Activated CD4-positive, alpha-beta T cell treated with anti-CD3 and anti-CD28 coated beads, Interleukin-2, amount 50 U/mL, for 1 hour (primary cell): ENCODE measurements at places on chromosomes 13 and 19.

DNA sequence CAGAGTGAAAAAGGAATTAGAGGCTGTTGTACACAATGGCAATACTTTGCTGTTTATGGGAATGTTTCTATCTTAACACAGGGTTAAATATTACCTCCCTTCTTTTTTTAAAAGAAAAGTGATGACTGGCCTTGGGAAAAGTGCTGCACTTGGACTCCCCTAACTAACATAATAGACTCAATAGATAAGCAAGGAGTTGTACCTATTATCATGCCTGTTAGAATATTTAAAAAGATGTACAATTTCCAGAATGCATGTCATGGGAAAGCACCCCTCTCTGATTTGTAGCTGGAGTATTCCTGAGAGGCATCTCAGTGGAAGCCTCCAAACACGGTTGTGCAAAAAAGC is 79.3 kb upstream of the GPC6 start:
- DNase-seq, result no peak

GRCh38 chr13:106701771-106702341 is 133.9 kb upstream of the ARGLU1 start:
- no peak for DNase-seq

- DNase-seq, result no peak
These were observed 9.7 kb downstream of the LPAR6 start for GRCh38 chr13:48403151-48403631.

DNA sequence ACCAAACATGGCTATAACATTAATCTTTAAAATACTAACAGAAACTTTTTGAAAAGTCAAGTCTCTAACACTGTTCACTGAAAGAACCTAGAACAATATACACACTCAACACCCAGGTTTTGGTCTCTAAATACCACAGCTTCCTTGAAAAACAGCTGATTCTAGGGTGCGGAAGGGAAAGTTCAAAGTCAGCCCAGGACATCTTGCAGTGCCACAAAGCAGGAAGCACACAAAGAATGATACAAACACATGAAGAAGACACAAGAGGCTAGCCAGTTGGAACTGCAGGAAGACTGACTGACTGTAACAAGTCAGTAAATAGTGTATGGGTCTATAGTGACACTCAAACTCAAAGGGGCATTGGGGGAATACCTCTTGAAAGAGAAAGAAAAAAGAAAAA is 4.6 kb downstream of the DEDD2 start:
- DNase-seq, result no peak

DNA sequence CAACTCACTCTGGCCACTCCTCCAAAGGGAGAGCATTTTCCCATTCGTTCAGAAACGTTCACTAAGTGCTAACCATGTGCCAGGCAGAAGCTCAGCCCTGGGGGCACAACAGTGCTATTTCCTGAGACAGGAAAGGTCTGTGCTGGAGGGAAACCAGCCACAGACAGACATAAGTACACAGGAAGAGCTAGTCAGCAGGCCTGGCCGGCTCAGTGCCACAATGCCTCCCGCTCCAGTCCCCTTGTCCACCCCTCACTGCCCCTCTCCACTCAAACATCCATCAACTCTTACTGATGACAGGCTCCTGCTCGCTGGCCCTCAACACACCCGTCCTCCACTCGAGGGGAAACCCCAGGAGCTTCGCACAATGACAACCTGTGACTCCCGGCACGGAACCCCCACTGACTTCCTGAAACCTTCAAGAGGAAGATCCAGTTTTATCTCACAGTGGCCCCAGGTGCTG is 11.3 kb upstream of the PLA2G4C start:
- no peak for DNase-seq

DNA sequence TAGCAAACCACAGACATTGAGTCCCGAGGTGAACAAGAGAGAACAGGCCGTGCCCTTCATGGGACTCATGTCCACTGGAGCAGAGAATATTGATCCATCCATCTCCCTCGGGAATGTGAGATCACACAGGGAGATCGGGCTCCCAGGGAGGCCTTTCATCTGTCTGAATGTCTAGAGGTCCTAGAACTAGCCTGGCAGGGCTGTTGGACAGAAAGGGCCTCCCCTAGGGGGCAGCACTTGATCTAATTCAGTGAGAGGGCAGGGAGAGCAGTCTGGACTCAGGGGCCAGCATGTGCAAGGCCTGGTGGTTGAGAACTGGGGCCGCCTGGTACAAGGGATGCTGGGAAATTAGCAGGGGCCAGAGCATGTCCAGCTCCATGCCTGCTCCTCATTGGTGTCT is 4.3 kb downstream of the RUVBL2 start:
- DNase-seq, result peak; percentile 49

GRCh38 chr13:52085421-52085820 is 43.5 kb downstream of the NEK5 start:
- no peak for DNase-seq

GRCh38 chr13:87535911-87536310 is 135.3 kb upstream of the SLITRK5 start:
- no peak for DNase-seq

DNA sequence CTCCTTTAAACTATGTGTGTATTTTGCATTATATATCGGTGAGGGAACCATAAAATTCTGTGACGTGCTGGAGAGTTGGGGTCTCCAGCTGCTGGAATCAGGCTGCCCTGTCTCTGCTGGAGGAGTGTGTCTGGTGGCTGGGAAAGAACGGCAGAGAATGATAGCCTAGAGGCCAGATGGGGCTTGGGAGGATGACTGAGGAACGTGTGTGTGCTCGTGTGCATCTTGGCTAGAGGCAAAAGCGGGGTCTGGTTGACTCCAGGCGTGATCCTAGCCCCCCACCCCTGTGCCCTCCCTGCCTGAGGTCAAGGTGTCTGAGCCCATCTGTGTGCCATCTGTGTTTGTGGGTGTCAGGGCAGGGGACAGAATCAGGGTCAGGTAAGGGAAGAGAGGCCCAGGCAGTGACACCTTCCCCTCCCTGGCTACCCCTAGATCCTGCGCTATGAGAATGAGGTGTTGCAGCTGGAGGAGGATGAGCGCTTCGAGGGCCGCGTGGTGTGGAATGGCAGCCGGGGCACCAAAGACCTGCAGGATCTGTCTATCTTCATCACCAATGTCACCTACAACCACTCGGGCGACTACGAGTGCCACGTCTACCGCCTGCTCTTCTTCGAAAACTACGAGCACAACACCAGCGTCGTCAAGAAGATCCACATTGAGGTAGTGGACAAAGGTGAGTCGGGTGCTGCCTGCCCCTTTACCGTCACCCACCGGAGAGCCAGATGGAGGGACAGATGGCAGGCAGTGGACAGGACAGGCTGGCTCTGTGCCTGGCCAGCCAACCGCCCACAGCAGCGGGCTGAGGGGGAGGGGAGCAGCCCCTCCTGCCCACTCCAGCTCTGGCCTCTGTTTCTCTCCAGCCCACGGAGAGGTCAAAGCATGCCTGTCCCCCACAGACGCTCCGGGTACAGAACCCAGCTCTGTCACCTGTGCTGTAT is 3.1 kb downstream of the SCN1B start:
- no peak for DNase-seq

- DNase-seq, result no peak
These were observed 138.5 kb downstream of the ZAR1L start for GRCh38 chr13:32176696-32177095.

DNA sequence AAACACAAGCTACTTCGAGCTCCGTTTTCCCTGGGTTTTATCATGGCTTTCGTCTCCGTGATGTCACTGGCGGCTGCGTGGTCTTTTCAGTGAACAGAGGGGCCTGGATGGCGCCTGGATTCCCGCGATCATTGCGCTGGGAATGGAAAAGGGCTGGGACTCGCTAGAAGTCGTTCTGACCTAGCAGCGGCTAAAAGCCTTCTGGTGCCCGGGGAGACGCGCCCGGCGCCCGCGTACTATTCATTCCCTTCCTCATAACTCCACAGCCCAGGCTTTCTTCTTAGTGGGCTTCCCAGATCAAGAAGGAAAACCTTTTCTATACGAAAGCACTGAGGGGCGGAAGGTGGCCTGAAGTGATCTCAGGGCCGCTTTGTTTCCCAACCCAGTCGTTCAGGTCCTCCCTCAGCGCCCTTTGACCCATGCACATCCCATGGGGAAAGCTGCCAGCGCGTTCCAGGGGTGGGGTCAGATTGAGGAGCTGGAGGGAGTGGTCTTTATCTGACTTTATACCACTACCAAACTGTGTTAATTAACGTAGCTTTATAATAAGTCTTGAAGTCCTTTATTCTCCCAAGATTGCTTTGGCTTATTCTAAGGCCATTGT is 96.6 kb downstream of the ELF1 start:
- DNase-seq, result no peak

DNA sequence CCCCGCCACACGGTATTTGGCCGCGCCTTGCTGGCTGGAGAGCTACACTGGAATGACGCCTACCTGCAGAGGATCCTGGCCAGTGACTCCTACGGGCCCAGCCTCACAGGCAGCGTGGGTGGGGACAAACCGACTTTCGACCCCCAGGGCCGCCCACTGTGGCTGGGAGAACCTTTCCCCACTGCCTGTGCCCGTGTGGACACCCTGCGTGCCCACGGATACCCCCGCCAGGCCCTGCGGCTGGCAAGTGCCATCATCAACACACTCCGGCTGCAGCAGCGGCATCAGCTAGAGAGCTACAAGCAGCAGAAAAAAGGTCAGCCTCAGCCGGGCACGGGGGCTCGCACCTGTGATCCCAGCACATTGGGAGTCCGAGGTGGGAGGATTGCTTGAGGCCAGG is 19.3 kb downstream of the ZSWIM4 start:
- DNase-seq, result no peak

DNA sequence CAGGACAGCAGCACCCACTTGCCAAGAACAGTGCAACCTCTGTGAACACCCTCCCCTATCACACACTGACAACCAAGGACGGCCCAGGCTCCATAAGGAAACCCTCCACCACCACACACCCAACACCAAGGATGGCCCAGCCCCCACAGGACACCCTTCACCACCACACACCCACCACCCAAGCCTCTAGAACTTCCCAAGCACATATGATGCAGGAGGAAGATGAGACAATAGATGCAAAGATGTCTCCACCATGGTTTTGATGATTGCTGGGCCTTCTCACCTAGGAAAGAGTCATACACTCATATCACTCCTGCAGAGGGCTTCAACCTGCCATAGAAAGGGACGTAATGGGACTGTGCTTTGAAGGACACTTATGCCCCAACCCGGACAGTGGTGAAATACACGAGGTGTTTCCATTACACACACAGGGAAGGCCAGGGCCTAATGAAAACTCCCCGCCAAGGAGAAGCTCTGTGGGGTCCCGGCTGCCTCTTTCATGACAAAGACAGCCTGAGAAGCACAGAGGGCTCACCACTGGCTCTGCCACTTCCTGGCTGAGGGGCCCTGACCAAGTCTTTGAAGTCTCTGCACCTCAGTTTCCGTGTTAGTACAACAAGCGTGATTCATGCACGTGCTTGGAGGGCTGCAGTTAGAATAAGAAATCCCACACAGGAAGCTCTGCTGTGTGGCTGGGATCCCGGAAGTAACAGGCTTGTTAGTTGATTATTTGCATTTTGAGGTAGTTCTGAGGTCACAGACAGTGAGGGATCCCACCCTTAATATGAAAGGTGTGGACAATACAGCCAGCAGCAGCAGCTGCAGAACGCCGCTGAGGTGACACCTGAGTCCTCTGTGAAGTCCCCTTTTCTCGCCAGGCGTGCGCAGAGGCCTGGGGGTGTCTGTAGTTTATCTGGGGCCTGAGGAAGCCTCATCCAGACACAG is 61.9 kb upstream of the ATP12A start:
- DNase-seq, result peak; percentile 21

- DNase-seq, result no peak
These were observed 3.9 kb downstream of the UPF3A start for GRCh38 chr13:114285166-114285808.

GRCh38 chr19:13172346-13173138 is 22.3 kb downstream of the IER2 start:
- DNase-seq, result peak; percentile 79

DNA sequence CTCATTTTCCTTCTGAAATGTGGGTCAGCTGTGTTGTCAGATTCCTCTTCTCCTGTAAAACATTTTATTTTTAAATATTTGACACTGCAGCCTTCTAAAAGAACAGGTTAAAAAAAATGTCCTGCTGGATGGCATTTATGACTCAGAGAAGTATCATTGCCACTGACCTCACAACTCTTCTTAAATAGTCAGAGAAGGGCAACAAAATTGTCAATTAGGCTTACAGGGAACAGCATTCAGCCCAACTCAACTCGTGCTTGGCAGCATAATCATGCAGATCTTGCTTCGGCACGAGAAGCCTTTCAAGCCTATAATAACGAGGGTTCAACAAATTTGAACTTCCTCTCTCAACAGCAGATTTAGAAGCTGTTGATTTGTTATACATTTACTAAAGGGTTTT is 296.7 kb upstream of the DACH1 start:
- DNase-seq, result no peak

DNA sequence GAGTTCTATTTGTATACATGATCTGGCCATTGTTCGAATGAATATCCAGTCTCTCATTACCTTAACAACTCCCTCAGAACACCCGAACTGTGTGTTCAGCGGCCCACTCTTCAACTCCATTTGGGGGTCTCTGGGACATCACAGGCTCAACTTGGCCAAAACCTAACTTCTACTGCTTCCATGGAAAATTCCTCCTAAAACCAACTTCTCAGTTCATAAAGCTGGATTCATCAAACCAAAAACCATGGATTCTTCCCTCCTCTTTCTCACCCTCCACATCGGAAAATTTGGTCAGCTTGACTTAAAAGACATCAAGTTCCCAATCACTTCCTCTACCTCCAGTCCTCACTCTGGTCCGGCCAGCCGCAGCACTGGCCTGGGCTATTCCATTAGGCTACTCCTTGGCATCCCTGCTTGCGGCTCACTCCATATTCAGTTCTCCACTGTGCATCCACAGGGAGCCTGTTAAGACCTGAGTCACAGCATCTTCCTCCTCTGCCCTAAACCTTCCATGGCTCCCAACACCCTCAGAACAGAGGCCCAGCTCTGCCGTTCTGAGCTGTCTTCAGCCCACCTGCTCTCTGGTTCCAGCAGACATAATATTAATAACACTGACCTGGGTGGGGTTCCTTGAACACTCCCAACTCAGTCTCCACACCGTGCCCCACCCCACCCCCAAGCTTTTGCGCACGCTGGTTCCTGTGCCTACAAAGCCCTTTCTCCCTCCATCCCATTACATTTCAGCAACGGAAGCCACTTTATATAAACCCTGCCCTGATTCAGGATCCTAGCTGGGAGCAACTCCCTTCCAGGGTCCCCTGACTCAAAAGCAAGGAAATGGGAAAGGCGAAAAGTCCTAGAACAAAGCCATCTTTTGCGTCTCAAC is 1.1 kb downstream of the ZNF792 start:
- DNase-seq, result no peak

DNA sequence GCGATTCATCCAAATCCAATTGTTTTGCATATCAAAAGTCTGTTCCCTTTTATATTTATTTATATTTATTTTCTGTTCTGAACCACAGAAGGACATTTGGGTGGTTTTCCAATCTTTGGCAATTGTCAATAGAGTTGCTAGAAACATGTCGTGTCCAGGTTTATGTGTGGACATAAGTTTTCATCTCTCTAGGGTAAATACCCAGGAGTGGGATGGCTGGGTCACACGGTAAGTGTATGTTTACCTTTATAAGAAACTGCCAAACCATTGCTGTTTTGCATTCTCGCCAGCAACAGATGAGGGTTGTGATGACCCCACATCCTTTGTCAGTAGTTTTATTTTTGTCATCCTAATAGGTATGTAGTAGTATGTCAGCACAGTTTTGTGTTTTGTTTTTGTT is 12.5 kb downstream of the AP1M1 start:
- no peak for DNase-seq

- DNase-seq, result no peak
These were observed 45.9 kb downstream of the SLC15A1 start for GRCh38 chr13:98706446-98707110.

GRCh38 chr13:104979281-104980030 is 1556.0 kb downstream of the EFNB2 start:
- DNase-seq, result no peak
